Hepatocyte (in vitro differentiated cells): ENCODE measurements at places on chromosomes 7 and 10. TPM values are rescaled to one million over a fixed set of nuclear protein-coding genes. Genes with fewer than 3 reads are reported as not detected.
A peak's percentile ranks its signal among the peaks of the same experiment; 100 is the strongest.

DNA sequence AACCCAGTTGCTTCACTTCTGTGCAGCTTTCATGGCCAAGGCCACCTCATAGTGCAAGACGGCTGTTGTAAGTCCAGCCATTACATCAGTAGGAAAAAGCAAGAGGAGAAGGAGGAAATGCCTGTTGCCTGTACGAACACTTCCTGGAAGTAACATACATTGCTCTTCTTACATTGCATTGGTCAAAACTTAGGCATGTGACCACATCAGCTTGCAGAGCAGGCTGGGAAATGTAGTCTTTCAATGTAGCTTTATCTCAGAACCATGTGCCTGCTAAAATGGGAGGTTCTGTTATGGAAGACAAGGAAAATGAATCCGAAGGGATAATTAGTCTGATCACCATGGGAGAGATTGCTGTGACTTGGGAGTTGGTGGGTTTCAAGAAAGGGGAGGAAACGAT is 4.3 kb downstream of the SLC29A3 start:
- DNase-seq = no peak

DNA sequence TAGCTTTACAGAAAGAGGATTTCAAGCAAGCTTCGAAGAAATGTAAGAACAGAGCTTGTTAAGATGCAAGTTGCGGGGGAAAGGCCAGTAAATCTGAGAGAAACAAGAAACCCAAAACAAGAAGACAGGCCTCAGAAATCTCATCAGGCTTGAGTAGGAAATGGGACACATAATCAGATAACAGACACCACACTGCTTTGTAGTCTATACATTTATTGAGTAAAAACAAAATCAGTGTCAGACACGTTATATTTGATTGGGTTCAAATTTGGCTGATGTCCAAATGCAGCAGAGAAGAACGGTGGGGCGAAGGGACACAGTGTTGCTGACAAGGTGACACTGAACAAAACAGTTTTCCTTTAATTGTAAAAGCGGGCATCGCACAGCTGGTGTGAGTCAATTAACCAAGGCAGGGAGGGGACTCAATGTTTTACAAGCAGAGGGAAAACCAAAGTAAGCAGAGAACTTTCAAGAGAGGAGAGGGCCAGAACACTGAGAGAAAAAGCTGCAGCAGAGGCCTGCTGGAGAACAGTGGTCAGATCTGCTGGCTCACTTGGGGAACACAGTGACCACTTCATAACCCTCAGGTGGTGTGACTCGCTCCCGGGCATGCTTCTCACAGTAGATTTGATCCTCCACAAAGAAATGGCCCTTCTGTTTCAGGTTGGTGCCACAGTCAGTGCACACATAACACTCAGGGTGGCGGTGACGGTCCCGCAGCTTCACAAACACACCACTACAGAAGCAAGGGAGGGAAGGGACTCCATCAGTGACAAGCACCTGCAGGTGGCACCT is 43.5 kb downstream of the ACSM6 start:
- DNase-seq = no peak

DNA sequence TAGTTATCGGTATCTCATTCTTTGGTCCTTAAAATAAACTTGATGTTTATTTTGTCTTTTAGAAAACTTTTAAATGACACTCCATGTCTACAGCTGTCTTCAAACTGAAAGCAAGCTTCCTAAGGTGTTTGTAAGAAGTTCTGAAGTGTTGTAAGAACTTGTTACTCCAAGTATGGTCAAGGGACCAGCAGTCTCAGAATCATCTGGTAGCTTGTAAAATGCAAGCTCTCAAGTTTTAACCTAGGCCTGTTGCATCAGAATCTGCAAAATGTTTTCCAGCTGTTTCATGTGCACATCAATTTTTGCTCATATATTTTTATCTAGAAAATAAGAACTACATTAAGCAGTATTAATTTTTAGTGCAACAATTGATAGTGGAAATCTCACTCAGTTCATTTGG is 104.1 kb downstream of the THSD7A start:
- DNase-seq = no peak

DNA sequence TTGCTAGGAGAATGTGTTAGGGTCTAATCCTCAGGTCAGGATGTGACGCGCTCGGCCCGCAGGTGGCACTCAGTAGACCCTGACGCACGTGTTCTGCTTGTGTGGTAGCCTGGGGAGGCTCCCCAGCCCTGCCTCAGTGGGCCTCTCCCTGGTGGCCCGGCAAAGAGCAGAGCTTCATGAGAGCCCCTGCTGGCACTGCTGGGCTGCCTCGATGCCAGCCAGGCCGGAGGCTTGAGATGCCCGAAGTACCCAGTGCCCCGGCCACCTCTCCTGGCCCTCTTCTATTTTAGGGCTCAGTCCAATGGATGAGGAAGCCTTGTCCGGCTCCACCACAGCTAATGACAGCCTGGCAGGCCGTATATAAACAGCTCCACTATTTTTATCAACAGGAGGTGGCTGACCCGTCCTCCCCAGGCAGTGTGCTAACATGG is 42.0 kb downstream of the PRF1 start:
- no peak for DNase-seq

GRCh38 chr10:69936091-69936490 is 116.6 kb upstream of the MACROH2A2 start:
- no peak for DNase-seq

- no peak for DNase-seq
Observed at GRCh38 chr7:70060298-70061068, 462.2 kb downstream of the AUTS2 start.

GRCh38 chr7:116380025-116380424 is 119.5 kb upstream of the CAV2 start:
- no peak for DNase-seq

- DNase-seq = peak; percentile 55
Observed at GRCh38 chr10:94123258-94123995, 129.7 kb downstream of the PLCE1 start.

The INSYN2A gene
- 0.48 and 0.97 TPM in 2 replicates for total RNA-seq

The MAGI2 gene
- total RNA-seq = 6.7 and 8.5 TPM in 2 replicates
